Cardiac septum (tissue), 1 donor: ENCODE measurements at places on chromosomes 3 and 15. TPM values are rescaled to one million over a fixed set of nuclear protein-coding genes. Genes with fewer than 3 reads are reported as not detected.

DNA sequence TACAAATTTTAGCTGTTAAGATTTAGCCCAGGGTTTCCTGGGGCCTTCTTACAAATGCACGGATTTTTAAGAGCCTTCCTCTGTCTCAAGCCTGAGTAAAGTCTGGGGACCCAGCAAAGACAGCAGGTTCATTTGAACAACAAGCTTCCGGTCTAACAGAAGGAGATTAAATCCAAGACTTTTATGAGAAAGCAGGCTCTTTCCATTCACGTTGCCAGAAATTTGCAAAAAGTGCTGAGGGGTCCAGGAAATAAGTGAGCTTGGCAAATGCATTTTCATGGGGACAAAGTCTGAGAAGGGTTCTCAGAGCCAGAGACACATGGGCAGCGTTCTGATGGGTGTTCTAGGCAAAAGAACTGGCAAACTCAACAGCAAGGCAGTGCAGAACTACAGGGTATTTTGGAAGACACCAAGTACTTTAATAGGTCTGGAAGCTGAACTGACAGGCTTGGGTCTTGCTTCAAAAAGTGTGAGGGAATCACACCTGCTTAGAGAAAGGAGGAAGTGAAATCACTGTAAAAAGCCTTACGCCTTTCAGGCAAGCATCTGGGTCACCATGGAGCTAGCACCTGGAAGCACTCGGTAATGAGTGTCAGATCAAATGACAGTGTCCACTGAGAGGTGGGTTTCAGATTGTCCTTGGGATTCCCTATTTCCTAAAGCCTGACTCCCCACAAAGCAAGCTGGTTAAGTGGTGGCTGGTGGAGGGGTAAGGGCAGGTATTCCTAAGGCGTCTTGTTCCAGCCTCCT, 115.8 kb upstream of the ARHGEF3 start:
- DNase-seq = no peak

DNA sequence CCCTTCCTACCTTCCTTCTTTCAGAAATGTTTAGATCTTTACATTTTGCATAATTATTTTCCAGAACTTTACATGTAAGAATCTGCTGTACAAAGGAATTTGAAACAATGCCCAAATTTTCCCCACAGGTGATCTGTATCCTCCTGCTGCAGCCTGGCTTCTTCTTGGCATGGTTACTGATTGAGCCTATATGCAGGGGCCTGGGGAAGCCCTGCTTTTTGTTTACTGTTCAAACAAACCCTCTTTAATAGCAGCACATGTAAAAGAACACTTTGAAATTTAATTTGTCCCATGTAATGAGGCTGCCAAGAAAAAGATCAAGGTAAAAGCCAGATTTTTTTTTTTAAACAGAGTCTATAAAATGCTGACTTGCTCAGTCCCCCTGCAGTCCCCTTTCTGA, 432.2 kb downstream of the TUSC7 start:
- no peak for DNase-seq

GRCh38 chr15:49466119-49466518, 43.1 kb downstream of the FGF7 start:
- no peak for DNase-seq

GRCh38 chr15:32901192-32901591, 183.4 kb downstream of the GREM1 start:
- DNase-seq = no peak

DNA sequence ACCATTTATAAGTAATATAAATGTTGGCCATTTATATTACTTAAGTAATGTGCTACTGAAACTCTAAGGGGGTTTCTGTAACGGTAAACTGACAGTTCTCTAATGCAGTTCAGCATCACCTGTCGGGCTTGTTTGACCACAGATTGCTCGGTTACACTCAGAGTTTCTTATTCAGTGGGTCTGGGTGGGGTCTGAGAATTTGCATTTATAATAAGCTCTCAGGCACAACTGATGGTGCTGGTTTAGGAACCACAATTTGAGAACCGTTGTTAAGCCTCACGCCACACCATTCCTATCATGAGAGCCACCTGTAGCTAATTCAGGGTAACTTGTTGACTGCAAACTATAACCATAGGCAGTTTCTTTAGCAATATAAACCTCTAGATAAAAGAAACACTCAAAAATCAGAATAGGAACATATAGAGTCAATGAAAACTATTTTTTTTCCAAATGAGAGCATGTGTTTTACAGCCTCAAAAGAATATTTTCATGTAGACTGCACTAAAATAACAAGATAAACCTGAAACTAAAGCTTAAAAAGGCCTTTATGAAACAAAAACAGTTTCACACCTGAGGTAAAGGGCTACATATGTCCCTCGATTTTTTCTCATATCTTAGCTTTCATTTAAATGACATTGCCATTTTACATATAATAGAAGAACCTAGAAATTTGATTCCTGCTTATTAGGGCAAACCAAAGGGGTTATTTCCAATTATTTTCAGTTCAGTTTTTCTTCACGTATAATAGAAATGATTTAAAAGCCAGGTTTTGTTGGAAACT, 604.8 kb downstream of the UNC13C start:
- no peak for DNase-seq

GRCh38 chr3:71582612-71583565, 639 bp downstream of the FOXP1 start:
- peak; percentile 88 for DNase-seq

GRCh38 chr15:34753236-34753894, 1.4 kb downstream of the GJD2 start:
- no peak for DNase-seq

- DNase-seq = no peak
Observed at GRCh38 chr3:105747060-105747541, 121.7 kb downstream of the CBLB start.

- no peak for DNase-seq
Observed at GRCh38 chr3:44227632-44228031, 14.1 kb upstream of the TOPAZ1 start.

GRCh38 chr3:1609416-1609815, 489.2 kb upstream of the CNTN4 start:
- DNase-seq = no peak

DNA sequence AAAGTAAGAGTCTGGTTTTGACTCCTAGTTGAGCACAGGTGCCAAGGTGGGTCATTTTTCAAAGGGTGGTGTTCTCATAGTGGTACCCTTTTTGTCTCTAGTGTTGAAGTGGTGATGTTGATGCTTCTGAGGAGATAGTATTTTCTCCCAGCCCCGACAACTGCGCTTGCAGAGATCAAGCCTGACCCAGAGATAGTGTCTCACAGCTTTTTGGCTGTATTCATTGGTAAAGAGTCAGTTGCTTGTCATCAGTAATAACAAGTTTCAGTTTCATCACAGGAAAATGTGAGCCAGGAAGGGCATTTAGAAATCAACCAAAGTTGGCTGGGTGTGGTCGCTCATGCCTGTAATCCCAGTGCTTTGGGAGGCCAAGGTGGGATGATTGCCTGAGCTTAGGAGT, 139.3 kb downstream of the NFKBIZ start:
- DNase-seq = no peak

Gene GPR176
- total RNA-seq = 2.7 TPM

Gene LPP
- 145 TPM for total RNA-seq

Gene CALML4
- total RNA-seq = 1.6 TPM

Gene CAV3
- 24.8 TPM for total RNA-seq

Gene CHRNA3
- total RNA-seq = 0.65 TPM
